ENCODE measurements at places on chromosomes 5 and 9. TPM values are rescaled to one million over a fixed set of nuclear protein-coding genes. Genes with fewer than 3 reads are reported as not detected.
A peak's percentile ranks its signal among the peaks of the same experiment; 100 is the strongest.

The INSL4 gene
- total RNA-seq = 3.3 TPM

The CCL27 gene
- not detected for total RNA-seq

The HACD4 gene
- total RNA-seq = not detected

The FAT2 gene
- total RNA-seq = not detected

GRCh38 chr5:125410537-125411070 is 664.2 kb upstream of the ZNF608 start:
- no peak for DNase-seq

DNA sequence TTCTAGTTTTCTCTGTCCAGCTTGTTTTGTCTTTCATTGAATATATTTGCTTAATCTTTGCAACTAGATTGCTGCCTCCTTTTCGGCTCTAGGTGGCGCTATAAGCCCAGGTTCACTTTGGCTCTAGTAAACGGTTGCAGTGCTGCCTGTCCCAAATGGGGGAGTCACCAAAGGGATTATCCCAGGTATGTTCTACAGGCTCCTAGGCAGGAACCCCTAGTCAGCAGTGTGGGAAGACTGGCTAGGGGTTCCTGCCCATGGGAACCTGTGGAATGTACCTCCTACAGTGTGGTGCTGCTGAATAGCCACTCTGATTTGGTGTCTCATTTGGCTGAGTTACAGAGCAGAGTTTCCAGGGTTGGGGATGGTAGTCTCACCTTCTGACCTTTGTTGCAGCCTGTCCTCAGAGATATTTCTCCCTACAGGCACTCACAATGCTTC is 85.2 kb downstream of the ARSB start:
- peak; percentile 40 for DNase-seq

- no peak for DNase-seq
These were observed 4.9 kb downstream of the TSPAN17 start for GRCh38 chr5:176652136-176652535.

DNA sequence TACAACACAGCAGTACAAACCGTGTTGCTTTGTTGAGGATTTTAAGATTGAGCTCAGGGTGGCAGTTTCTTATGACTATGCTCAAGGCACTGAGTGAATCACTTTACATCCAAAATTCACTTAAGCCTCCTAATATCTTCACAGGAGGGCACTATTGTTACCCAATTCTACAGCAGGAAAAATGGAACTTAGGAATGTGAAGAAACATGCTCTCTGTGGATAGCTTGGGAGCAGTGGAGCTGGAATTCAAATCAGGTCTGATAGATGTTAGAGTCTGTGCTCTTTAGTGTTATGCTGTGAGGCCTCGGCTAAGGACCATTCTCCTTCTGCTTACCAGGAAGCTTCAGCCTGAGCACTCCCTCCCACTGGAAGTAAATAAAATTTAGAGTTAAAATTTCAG is 18.7 kb upstream of the HMHB1 start:
- DNase-seq = no peak

- DNase-seq = no peak
These were observed 147.1 kb downstream of the ERCC6L2 start for GRCh38 chr9:96022445-96023051.

The OR13C4 gene
- total RNA-seq = not detected

The HAVCR2 gene
- not detected for total RNA-seq

DNA sequence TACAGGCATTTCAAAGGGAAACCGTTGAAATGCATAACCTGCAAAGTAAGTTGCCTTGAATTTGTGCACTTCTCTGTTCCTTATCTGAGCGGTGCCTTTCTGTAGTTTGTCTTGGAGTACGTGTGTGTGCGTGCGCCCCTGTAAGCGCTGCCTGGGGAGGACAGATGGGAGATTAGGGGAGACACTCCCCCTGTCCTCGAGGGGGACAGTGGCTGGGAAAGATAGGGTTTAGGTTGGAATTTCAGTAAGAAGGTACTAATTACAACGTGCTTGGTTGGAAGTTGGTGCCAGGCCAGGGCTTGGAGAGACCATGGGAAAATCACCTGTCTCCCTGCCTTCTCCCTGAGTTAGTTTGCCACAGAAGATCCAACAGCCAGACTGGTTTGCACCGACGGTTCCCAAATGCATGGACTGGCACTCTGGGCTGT is 73.2 kb downstream of the PIK3R1 start:
- DNase-seq = no peak

- DNase-seq = no peak
These were observed 14.4 kb upstream of the DCAF12 start for GRCh38 chr9:34140853-34141252.

The RALGPS1 gene
- total RNA-seq = 3.3 TPM

- no peak for DNase-seq
These were observed 3.7 kb downstream of the GLIS3 start for GRCh38 chr9:4296217-4296616.

DNA sequence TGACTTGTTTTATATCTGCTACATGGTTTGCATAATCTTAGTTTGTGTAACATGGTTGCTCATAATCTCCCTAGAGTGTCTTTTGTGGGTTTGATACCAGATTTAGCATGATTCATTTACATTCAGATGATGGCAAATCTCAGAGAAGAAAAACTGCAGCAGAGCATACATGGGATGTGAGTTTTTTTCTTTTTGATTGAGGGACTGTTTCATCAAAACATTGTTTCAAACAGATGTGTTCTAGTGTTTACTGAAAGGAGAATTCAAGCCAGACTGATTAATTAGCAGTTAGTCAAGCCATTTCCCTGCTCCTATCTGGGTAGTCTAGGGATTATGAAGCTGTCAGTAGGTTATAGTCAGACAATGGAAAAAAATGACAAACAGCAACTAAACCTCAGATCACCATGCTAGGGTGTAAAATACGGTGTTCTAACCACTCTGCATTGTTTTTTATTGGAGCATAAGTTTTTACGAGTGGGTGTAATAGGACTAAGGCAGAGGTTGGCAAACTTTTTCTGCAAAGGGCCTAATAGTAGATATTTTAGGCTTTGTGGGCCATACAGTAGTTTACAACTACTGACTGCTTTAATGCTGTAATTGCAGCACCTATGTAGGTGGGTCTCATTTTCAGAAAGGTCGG is 10.5 kb upstream of the GDNF start:
- DNase-seq = no peak

- no peak for DNase-seq
These were observed 57.0 kb upstream of the BOD1 start for GRCh38 chr5:173673295-173674101.

DNA sequence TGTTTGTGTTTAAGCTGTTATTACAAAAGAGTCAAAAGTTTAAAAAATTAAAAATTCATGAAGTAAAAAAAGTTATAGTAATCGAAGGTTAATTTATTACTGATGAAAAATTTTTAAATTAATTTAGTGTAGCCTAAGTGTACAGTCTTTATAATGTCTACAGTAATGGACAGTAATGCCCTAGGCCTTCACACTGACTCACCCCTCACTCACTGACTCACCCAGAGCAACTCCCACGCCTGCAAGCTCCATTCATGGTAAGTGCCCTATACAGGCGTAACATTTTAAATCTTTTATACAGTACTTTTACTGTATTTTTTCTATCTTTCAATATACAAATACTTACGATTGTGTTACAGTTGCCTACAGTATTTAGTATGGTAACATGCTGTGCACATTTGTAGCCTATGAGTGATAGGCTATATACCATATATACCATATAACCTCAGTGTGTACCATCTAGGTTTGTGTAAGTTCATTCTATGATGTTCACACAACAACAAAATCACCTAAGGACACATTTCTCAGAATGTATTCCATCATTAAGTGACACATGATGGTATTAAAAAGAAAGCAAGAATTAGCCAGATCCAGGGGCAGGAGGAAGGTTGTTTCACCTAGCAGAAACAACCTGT is 40.1 kb downstream of the DCAF10 start:
- DNase-seq = peak; percentile 35

The SPATA31C1 gene
- not detected for total RNA-seq

All from NCI-H460 (cell line).